ENCODE measurements at places on chromosomes 7 and 10. TPM values are rescaled to one million over a fixed set of nuclear protein-coding genes. Genes with fewer than 3 reads are reported as not detected.

Gene IDI2
- not detected for polyA plus RNA-seq

Gene DDX21
- 28.7 TPM for polyA plus RNA-seq

Gene BICC1
- 4.9 TPM for polyA plus RNA-seq

Gene PAPOLB
- not detected for polyA plus RNA-seq

Gene MRLN
- polyA plus RNA-seq: not detected

Gene GPR26
- not detected for polyA plus RNA-seq

Gene LIPM
- polyA plus RNA-seq: not detected

Gene TMEM139
- 5.3 TPM for polyA plus RNA-seq

Gene PLPP4
- polyA plus RNA-seq: not detected

Gene BLNK
- polyA plus RNA-seq: 20.2 TPM

Gene IFIT1
- 6.4 TPM for polyA plus RNA-seq

Gene PLEKHS1
- polyA plus RNA-seq: 1.1 TPM

Gene STAG3
- 0.50 TPM for polyA plus RNA-seq

Gene RBM28
- polyA plus RNA-seq: 8.1 TPM

Gene RAB19
- polyA plus RNA-seq: 0.75 TPM
